Fibroblast of skin of left quadriceps (primary cell): ENCODE measurements at places on chromosomes 2 and 18.

DNA sequence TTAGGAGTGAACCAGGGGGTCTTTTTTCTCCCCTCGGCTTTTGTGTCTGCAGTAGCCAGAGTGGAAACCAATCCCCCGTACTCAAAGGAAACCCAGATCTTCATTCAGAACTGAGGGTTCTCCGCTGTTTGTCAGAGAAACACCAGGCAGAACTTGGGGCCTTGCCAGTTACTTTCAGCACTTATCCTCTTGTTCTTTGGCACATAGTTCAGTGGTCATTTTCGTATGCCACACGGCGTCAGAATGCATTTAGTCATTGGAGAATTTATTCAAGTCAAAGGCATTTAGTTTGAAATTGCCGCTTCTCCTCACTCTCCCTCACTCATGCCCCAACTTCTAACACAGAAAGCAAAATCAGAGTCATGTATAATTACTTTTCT, 102.9 kb downstream of the CABLES1 start:
- no peak for DNase-seq

DNA sequence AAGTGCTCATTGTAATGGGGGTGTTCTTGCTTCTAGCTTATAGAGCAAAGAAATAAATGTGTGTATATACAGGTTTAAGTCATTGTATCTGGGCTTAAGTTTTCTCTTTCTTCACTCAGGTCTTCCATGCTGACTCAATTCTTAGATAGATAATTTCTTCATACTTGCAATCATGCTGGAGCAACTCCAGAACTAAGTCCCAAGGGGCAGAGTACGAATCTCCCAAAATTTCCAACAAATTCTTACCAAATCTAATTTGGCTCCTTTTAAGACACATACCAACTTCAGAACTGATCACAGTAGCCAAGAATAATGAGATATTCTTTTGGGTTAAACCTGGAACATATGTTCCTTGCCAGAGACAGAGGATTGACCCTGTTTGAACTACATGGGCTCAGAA, 4.3 kb upstream of the SPAG16 start:
- peak; percentile 55 for DNase-seq

GRCh38 chr18:76451396-76452331, 43.4 kb downstream of the ZNF516 start:
- DNase-seq = no peak

DNA sequence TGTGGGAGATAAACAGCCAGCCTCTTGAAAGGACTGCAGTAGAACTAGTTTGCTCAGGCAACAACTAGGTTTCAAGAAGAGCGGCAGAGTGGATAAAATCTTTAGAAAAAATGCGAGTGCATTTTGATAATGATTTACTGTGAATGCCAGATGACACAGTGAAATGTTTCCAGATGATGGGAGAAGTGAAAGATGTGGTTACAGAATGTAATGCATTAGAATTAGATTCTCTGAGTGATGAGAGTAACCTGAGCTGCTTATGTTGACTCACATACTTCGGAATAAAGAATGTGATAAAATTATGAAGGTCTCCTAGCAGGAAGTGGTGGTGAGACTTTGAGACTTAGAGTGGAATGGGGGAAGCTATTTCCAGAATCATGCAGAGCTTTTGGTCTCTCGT, 184.3 kb downstream of the GULP1 start:
- peak; percentile 73 for DNase-seq

GRCh38 chr2:197269815-197270214, 40.8 kb downstream of the ANKRD44 start:
- no peak for DNase-seq

DNA sequence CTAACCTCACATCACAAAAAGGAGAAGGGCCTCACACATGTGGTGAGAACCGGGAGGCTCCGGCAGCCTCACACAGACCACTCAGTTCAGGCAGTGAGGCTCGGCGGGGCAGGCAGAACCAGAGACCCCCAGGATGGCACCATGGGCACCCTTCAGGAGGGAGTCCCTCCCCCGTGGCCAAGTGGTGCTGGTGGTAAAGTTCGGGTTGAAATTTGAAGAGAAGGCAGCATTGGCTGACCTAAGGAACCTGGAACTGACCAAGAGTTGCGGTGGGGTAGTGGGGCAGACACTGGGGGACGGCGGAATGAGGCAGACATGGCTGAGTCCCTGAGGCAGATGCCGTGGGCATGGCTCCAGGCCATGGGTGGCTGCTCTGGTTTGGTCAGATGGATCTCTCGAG, 239.3 kb upstream of the MYT1L start:
- no peak for DNase-seq

GRCh38 chr2:9092383-9093282, 89.1 kb upstream of the MBOAT2 start:
- no peak for DNase-seq

- no peak for DNase-seq
These were observed 28.0 kb upstream of the DSG3 start for GRCh38 chr18:31419457-31419932.

DNA sequence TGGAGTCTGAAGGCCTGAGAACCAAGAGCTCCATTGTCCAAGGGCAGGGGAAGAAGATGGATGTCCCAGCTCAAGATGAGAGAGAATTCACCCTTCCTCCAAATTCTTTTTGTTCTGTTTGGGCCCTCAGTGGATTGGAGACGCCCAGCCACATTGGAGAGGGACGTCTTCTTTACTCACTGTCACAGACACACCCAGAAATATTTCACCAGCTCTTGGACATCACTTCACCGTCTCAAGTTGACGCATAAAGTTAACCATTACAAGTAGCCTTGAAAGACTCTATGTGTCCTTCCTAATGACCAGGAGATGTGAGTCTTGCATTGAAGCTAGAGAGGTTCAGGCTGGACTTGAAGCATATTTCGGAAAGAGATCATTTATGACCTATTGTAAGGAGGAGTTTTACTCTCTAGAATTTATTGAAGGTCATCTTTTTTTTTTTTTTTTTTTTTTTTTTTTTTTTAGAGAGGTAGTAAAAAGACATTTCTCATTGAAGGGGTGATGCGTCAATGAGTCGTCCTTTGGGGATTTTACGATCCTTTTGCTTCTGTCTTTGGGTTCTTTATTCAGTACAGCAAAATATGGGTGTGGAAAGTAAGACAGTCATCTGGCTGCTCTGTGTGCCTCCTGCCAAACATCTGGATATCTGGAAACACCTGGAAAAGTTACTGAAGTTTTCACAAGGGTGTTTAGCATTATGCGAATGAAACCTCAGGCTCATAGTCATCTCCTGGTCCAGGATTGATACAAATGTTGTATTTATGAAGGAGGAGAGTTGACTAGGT, 118.1 kb downstream of the PRPF40A start:
- DNase-seq = no peak

DNA sequence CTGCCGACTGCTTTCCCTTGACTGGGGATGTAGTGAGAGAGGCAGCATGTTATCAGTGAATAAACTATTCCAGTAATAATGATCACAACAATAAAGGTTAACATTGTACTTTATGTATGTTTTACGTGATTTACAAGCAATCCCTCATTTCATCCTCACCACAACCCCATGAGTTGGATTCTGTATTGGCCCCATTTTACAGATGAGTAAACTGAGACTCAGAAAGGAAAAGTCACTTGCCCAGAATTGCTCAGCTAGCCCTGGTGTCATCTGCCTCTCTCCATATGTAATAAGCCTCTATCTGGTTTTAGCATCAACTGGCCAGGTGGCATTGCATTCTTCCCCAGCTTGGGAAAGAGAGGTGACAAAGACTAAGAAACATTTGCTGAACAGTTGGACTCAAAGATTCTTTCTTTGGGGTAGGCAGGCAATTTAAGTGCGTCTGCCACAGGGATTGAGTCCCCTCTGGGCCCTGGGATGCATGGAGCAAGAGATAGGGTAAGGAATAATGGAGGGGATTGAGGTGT, 2.2 kb downstream of the CXCR2 start:
- DNase-seq = no peak

GRCh38 chr18:69399253-69399652, 1.4 kb upstream of the DOK6 start:
- DNase-seq = no peak

GRCh38 chr2:127080226-127080937, 26.6 kb downstream of the BIN1 start:
- DNase-seq = no peak

GRCh38 chr2:233349005-233349998, 5.0 kb upstream of the DGKD start:
- no peak for DNase-seq

GRCh38 chr2:226911932-226912331, 76.1 kb downstream of the RHBDD1 start:
- DNase-seq = no peak

DNA sequence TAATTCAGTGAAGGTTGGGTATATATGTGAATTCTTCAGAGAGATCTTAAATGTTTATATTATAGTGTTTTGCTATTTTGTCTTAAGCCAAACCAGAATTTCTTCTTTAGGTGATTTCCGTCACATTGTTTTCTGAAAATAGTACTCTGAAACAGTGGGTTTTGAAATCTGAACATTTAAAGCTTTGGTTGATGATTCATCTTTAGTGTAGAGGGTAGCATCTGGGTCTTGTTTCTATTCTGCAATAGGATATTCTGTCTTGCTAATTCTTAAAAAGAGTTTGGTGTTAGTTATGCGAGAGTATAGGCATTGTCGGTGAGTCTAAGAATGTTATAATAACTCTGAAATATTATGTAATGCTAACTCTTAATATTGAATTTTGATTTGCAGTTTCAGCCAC, 69.6 kb upstream of the FAM237A start:
- DNase-seq = no peak

DNA sequence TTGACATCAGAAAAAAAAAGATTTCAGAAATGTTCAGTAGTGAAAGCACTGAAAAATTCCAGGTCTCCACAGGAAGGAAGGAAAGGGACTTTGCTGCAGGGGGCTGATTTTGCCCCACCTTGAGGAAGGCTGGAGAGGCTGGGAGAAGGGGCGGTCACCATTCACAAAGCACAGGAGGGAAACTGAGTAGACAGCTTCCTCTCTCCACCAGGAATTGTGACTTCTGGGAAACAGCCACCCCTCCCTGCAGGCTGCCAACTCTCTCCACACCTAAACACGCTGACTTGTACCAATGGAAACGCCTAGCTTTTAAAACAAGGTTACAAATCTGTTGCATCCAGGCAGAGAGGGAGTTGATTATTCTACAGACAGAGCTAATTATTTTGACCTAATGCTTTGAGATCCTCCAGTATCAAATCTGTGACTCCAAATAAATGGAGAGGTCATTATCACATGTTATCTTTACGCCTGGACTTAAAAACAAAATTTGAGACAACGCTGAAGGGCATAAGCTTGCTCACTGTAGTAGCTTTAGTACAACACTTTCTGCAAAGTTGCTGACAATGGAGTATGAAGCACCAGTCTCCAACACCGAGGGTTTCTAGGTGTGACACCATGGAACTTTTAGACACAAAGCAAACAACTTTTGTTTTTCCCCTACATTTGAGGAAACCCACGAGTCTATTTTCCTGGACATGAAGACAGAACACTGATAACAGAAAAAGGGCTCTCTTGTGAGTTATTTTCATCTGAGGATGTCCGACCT, 42.7 kb downstream of the EPHA4 start:
- DNase-seq = no peak

- DNase-seq = no peak
These were observed 2.2 kb upstream of the DSC2 start for GRCh38 chr18:31104444-31104843.

GRCh38 chr2:11701751-11702301, 31.8 kb upstream of the NTSR2 start:
- no peak for DNase-seq

GRCh38 chr2:74522516-74522915, 3.5 kb downstream of the DQX1 start:
- no peak for DNase-seq

- DNase-seq = peak; percentile 27
These were observed 57.8 kb upstream of the RGPD5 start for GRCh38 chr2:109736177-109736827.

- no peak for DNase-seq
These were observed 51.1 kb upstream of the LGALSL start for GRCh38 chr2:64402876-64403275.

DNA sequence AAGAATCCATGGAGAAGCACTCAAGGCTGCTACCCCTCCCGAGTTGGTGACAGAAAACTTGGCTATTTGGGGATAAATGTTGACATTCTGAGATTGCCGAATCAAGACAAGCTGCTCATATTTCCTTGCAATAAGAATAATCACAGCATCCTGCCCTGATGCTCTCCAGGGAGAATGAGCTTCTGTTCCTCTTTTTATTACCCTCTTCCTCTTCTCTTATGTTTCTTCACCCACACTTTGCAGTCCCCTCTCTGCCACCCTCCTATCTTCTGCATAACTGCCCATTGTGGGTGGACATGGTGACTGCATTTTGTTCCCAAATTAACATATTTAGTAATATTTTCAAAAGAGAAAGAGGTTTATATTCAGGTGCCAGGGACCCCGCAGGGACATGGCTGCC, 11.9 kb upstream of the MSGN1 start:
- DNase-seq = no peak
